ENCODE measurements at places on chromosomes 7 and 10.

GRCh38 chr10:14381475-14381874 lies 50.8 kb upstream of the FRMD4A start:
- no peak for DNase-seq

GRCh38 chr10:4646547-4646946 lies 179.5 kb upstream of the AKR1E2 start:
- DNase-seq: no peak

DNA sequence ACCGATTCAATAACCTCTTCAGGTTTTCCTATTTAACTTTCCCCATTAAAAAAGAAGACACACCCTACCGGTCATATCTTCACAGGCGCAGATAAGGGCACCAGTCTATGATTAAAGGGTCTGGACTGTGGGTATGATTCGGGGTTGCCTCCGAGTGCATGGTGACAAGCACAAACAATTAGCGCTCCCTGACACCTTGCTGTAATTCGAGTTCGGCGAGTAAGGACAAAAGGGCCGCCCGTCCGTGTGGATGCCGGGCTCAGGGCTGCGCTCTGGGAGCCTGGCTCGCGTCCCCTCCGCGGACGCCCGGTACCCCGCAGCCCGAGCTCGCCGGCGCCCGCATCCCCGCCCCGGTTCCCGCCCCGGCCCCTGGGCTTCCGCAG lies 111.9 kb upstream of the RHEB start:
- peak; percentile 35 for DNase-seq

DNA sequence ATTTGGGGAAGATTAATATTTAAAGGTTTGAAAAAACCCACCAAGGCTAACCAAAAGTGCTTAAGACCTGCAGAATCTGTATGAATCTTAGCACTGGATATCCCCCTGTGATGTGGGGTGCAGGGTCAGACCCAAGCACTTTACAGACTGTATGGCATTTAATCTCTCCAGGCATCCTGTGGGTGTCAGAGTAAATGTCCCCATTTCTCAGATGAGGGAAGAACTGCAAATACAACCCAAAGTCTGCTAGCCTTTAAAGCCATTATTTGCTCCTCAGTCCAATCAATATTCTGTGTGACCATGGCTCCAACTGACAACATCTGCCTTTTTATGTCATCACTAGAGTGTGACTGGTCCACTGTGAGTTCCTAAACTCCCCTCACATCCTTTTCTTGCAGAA lies 10.0 kb upstream of the MBL2 start:
- DNase-seq: no peak

- DNase-seq: no peak
Measured at GRCh38 chr7:19377611-19378344, 232.6 kb upstream of the FERD3L start.

- DNase-seq: no peak
Measured at GRCh38 chr10:96665306-96665705, 55.0 kb downstream of the PIK3AP1 start.

- DNase-seq: no peak
Measured at GRCh38 chr10:77192402-77192801, 445.2 kb downstream of the KCNMA1 start.

All from activated CD4-positive, alpha-beta T cell treated with anti-CD3 and anti-CD28 coated beads, Interleukin-2, Interleukin-6, amounts not matched to agents 100 ng/mL and 50 ng/mL, durations not matched to agents 16 hours and 8 hours (primary cell).